ENCODE measurements at places on chromosomes 11 and 22. TPM values are rescaled to one million over a fixed set of nuclear protein-coding genes. Genes with fewer than 3 reads are reported as not detected.

The KIAA1671 gene
- total RNA-seq, result 6.8 TPM

GRCh38 chr22:37370306-37370979 lies 56.8 kb downstream of the ELFN2 start:
- H3K36me3 ChIP-seq, result no peaks in the 10 kb centered on the region
- H3K27me3 ChIP-seq, result no peaks in the 10 kb centered on the region
- no peak overlapping the region for H3K27ac ChIP-seq
- DNase-seq, result no peak
- H3K4me3 ChIP-seq, result no peak overlapping the region
- H3K4me1 ChIP-seq, result no peaks in the 10 kb centered on the region

DNA sequence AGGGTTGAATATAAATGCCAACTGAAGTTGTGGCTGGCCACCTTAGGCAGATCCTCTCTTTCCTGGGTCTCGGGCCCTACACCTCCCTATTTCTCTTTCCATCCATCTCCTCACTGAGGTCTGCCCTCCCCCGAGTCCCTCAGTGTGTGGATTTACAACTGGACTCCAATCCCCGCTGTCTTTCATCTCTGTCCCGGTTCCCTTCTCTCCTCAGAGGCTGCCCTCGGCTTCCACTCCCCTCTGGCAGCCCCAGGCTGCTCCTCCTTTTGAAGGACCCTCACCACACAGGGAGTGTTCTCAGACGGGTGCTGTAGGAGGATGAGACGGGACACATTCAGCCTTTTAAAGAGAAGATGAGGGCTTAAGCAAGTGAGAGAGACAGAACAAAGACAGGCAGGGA lies 167.1 kb downstream of the ST3GAL4 start:
- H3K4me3 ChIP-seq, result no peak overlapping the region
- H3K4me1 ChIP-seq, result no peaks in the 10 kb centered on the region
- H3K27ac ChIP-seq, result no peak overlapping the region
- H3K27me3 ChIP-seq, result peaks cover 4% of the 10 kb centered on the region

- no peaks in the 10 kb centered on the region for H3K36me3 ChIP-seq
- no peak for DNase-seq
- H3K27me3 ChIP-seq, result peaks cover 1% of the 10 kb centered on the region
- no peak overlapping the region for H3K4me3 ChIP-seq
These were observed 9.9 kb upstream of the MYEOV start for GRCh38 chr11:69284081-69284511.

DNA sequence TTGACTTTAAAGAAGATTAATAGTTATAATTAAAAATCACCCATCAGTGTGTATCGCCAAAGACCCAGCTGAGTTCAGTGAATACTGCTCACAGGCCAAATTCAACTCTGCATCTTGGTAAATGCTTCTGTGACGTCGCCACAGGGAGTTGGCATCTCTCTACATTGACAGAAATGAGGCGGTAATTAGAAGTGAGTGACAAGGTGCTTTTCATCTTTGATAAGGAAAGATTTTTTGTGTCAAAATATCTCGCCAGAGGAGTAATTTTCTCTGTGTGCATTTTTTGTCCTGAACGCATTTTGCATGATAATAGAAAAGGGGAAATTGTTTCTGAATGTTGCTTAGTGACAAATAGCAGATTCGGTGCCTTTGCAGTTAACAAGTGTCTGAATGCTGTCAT lies 345.8 kb downstream of the CNTN5 start:
- no peaks in the 10 kb centered on the region for H3K36me3 ChIP-seq
- DNase-seq, result no peak
- H3K4me3 ChIP-seq, result no peak overlapping the region
- no peak overlapping the region for H3K27ac ChIP-seq
- H3K4me1 ChIP-seq, result no peaks in the 10 kb centered on the region

The GPR137 gene
- 28.5 TPM for total RNA-seq

- no peak for DNase-seq
- H3K4me3 ChIP-seq, result no peak overlapping the region
These were observed 258.2 kb downstream of the BRD1 start for GRCh38 chr22:49569286-49570031.

The FOLR1 gene
- total RNA-seq, result not detected

The ALDH3B1 gene
- total RNA-seq, result 0.09 TPM

The LRRC75B gene
- total RNA-seq, result 1.2 TPM

GRCh38 chr11:48538991-48539390 lies 50.4 kb downstream of the OR4A47 start:
- no peak overlapping the region for H3K4me3 ChIP-seq
- no peaks in the 10 kb centered on the region for H3K4me1 ChIP-seq
- H3K27ac ChIP-seq, result no peak overlapping the region
- DNase-seq, result no peak
- no peaks in the 10 kb centered on the region for H3K27me3 ChIP-seq

The SCGB1A1 gene
- not detected for total RNA-seq

GRCh38 chr11:8566613-8567210 lies 27.3 kb downstream of the STK33 start:
- no peak overlapping the region for H3K27ac ChIP-seq
- no peak overlapping the region for H3K4me3 ChIP-seq
- no peaks in the 10 kb centered on the region for H3K36me3 ChIP-seq

GRCh38 chr22:23823331-23823791 lies 15.4 kb downstream of the DERL3 start:
- H3K27me3 ChIP-seq, result no peaks in the 10 kb centered on the region
- peaks cover 44% of the 10 kb centered on the region for H3K36me3 ChIP-seq
- peaks cover 12% of the 10 kb centered on the region for H3K4me1 ChIP-seq
- no peak for DNase-seq

- DNase-seq, result no peak
- peaks cover 39% of the 10 kb centered on the region for H3K27me3 ChIP-seq
These were observed 8.4 kb upstream of the RASSF10 start for GRCh38 chr11:13000721-13001120.

- no peak overlapping the region for H3K27ac ChIP-seq
- no peaks in the 10 kb centered on the region for H3K4me1 ChIP-seq
- DNase-seq, result no peak
- H3K36me3 ChIP-seq, result peaks cover 47% of the 10 kb centered on the region
- H3K4me3 ChIP-seq, result no peak overlapping the region
These were observed 39.0 kb downstream of the QSER1 start for GRCh38 chr11:32931606-32932005.

DNA sequence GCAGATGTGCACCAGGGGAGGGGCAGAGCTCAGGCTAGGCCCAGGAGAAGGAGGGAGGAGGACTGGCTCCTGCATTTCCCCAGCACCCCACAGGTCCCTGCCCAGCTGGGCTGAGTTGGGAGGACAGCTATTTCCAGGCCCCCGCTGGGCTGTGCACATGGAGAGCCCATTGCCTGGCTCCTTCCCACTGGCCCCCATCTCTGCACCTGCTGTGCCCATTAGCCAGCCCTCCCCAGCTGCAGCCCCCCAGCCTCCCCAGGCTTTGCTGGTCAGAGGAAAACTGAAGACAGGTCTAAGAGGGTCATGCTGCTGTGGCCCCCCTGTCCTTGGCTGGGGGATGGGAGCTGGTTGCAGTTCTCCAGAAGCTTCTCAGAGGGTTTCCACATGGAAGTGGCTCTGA lies 81.8 kb upstream of the SHANK2 start:
- DNase-seq, result no peak
- no peak overlapping the region for H3K4me3 ChIP-seq
- H3K36me3 ChIP-seq, result no peaks in the 10 kb centered on the region
- no peak overlapping the region for H3K27ac ChIP-seq
- no peaks in the 10 kb centered on the region for H3K27me3 ChIP-seq

DNA sequence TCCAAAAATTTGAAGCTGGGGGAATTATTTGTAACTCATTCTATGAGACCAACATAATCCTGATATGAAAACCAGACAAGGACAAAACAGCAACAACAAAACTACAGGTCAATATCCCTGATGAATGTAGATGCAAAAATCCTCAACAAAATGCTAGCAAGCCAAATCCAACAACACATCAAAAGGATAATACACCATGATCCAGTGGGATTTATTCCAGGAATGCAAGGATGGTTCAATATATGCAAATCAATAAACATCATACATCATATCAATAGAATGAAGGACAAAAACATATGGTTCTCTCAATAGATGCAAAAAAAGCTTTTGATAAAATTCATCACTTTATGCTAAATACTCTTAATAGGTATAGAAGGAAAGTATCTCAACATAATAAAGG lies 19.4 kb upstream of the USP2 start:
- peaks cover 9% of the 10 kb centered on the region for H3K36me3 ChIP-seq
- no peak overlapping the region for H3K4me3 ChIP-seq
- DNase-seq, result no peak
- no peaks in the 10 kb centered on the region for H3K4me1 ChIP-seq
- peaks cover 5% of the 10 kb centered on the region for H3K27me3 ChIP-seq
- H3K27ac ChIP-seq, result no peak overlapping the region

The USP47 gene
- 37.8 TPM for total RNA-seq

DNA sequence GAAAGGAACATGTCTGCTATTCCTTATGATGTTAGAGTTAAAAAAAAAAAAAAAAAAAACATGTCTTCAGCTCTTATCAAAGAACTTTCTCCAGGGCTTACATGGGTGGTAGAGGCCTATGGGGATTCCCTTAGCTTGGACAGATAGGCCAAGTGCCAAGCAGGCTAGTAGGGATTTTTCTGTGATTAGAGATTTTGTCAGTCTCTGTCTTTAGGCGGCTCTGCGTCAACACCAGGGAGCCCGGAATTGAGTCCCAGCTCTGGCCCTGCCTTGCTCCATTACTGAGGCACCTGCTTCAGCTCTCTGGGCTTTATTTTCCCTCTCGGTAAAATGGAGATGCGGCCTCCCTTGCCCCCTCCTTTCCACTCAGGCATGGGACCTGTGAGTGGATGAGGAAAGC lies 13.1 kb downstream of the CRY2 start:
- H3K27me3 ChIP-seq, result no peaks in the 10 kb centered on the region
- H3K27ac ChIP-seq, result no peak overlapping the region
- peaks cover 30% of the 10 kb centered on the region for H3K36me3 ChIP-seq
- DNase-seq, result no peak
- no peak overlapping the region for H3K4me3 ChIP-seq
- H3K4me1 ChIP-seq, result no peaks in the 10 kb centered on the region

GRCh38 chr22:22121445-22121844 lies 123.1 kb upstream of the VPREB1 start:
- H3K4me3 ChIP-seq, result no peak overlapping the region
- no peaks in the 10 kb centered on the region for H3K36me3 ChIP-seq
- no peak for DNase-seq
- no peaks in the 10 kb centered on the region for H3K4me1 ChIP-seq
- H3K27ac ChIP-seq, result no peak overlapping the region
- H3K27me3 ChIP-seq, result peaks cover 15% of the 10 kb centered on the region

- DNase-seq, result peak; percentile 31
- H3K27ac ChIP-seq, result no peak overlapping the region
- H3K27me3 ChIP-seq, result no peaks in the 10 kb centered on the region
These were observed 19.7 kb upstream of the DNAJB13 start for GRCh38 chr11:73931039-73931645.

The ZDHHC24 gene
- 13.2 TPM for total RNA-seq

GRCh38 chr11:95296621-95297025 lies 65.6 kb upstream of the SESN3 start:
- H3K4me1 ChIP-seq, result peaks cover 26% of the 10 kb centered on the region
- H3K4me3 ChIP-seq, result no peak overlapping the region
- no peaks in the 10 kb centered on the region for H3K36me3 ChIP-seq
- no peak overlapping the region for H3K27ac ChIP-seq
- H3K27me3 ChIP-seq, result no peaks in the 10 kb centered on the region

GRCh38 chr11:68741463-68741862 lies 9.9 kb downstream of the TESMIN start:
- no peaks in the 10 kb centered on the region for H3K36me3 ChIP-seq
- no peaks in the 10 kb centered on the region for H3K27me3 ChIP-seq
- no peak overlapping the region for H3K27ac ChIP-seq

The SLC3A2 gene
- 299 TPM for total RNA-seq

All from activated CD8-positive, alpha-beta T cell treated with anti-CD3 and anti-CD28 coated beads for 36 hours (primary cell).